ENCODE measurements at places on chromosomes 4 and X.
A peak's percentile ranks its signal among the peaks of the same experiment; 100 is the strongest.

DNA sequence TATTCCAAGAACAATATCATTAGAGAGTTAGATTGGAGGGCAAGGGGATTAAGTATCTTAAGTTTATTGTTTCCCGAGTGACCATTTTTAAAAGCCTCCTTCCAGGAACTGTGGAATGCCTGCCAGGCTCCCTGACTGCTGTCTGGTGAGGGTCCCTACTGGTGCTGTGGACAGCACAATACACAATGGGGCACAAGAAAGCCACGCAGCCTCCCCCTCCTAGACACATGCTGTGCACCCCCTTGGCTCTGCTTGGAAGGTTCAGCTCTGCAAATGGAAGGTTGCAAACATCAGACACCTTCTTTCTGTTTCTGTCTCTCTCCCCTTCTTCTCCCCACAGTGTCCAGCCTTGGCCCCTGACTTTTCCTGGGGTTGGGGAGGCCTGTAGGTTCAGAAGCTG, 153.2 kb downstream of the SHROOM3 start:
- DNase-seq = no peak

DNA sequence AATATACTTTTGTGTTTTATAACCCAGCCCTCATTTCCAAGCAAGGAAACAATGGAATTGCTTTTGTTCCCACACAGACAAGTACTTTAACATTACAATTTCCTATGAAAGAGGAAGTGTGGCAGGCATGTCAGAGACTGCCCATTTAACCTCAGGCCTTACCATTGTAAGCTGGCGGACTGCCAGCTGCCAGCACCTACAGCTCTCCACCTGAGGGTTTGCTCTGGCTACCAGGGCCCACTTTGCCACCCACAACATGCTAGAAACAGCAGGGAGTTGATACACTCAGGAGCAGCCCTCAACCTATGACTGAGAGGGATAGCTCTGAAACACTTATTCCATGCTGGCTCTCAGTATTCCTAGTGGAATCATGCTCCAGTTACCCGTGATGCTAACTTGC, 152.3 kb upstream of the PRDX4 start:
- no peak for DNase-seq

DNA sequence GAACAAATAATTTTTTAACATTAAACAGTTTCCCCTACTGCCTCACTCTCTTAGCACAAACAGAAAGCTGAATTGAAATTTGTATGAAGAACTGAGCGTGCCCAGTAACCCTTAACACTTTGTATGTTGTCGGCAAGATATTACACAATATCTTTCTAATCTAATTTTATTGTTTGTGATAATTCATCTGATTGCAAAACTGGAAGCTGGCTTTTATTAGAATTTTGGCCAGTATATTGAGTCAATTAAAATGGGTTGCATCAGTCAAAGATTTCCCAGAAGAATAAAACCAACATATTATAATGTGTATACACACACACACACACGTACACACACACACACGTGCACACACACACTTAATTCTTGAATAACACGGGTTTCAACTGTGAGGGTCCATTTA, 2332.1 kb downstream of the PCDH7 start:
- DNase-seq = no peak

DNA sequence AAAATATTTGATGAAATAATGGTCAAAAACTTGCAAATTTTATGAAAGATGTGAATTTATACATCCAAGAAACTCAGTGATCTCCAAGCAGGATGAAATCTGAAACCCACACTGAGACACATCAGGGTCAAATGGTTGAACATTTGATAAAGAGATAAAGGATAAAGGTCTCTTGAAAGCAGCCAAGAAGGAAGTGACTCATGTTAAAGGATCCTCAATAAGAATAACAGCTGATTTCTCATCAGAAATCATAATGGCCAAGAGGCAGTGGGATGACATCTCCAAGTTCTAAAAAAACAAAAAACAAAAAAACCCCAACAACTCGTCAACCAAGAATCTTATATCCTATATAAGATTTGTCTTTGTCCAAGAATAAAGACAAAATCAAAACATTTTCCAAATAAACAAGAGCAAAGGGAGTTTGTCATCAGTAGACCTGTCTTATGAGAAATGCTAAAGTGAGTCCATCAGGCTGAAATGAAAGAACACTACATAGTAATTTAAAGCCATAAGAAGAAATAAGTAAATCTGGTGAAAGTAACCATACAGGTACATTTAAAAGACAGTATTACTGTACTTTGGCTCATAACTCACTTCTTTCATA, 121.7 kb downstream of the PDS5A start:
- DNase-seq = peak; percentile 13

GRCh38 chr4:2076908-2077536, 17.9 kb downstream of the NAT8L start:
- no peak for DNase-seq
